Gastroesophageal sphincter (tissue), 4 donors: ENCODE measurements at places on chromosomes 3 and 15. TPM values are rescaled to one million over a fixed set of nuclear protein-coding genes. Genes with fewer than 3 reads are reported as not detected.

The EMC7 gene
- total RNA-seq: 43.9 TPM

The TGM5 gene
- not detected for total RNA-seq

The GP9 gene
- not detected for total RNA-seq

The APOD gene
- 123 TPM for total RNA-seq

The RFTN1 gene
- 39.7 TPM for total RNA-seq

The DZIP1L gene
- 13.2 TPM for total RNA-seq
